ENCODE measurements at places on chromosomes 7 and 10.

GRCh38 chr10:79084972-79085597 lies 16.3 kb downstream of the ZMIZ1 start:
- DNase-seq = no peak

GRCh38 chr10:128121750-128122412 lies 4.3 kb downstream of the MKI67 start:
- no peak for DNase-seq

DNA sequence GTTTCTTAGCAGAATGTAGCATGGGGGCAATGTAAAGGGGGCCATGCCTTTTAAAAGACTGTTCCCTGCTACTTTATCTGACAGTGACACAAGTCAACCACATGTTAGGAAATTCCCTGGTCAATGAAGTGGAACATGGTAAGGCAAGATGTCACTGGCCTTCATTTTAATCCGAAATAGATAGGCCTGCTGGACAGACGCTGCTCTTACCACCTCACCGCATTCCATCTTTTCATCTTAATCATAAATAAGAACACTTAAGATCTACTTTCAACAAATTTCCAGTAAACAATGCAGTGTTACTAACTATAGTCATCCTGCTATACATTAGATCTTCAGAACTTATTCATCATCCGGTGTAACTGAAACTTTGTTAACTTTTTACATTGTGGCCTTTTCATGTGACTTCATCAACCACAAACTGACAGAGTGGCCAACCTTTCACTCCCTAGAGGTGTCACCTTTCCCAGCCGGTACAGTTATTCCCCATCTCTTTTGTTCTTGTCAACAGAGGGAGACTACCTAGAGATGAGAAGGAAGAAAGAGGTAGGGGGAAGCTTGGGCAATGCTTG lies 15.6 kb downstream of the ASB4 start:
- no peak for DNase-seq

DNA sequence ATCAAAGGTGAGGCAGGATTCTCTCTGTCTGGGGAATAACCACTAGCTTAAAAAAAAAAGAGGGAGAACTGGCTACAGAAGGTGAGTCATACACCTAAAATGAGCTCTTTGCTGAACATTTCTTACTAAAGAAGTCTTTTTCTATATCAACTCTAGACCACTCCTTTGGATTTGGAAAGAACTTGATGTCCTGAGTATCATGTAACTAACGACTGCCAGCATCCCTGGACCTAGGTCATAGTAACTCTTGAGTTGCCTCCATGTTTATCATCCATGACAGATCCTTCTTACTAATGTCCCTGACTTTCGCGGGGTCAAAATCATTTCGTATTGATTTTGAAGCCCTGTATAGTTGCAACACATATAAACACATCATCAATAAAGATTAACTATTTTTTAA lies 89.1 kb downstream of the CNOT4 start:
- DNase-seq = no peak

- no peak for DNase-seq
Measured at GRCh38 chr10:26637521-26638275, 59.8 kb upstream of the PDSS1 start.

DNA sequence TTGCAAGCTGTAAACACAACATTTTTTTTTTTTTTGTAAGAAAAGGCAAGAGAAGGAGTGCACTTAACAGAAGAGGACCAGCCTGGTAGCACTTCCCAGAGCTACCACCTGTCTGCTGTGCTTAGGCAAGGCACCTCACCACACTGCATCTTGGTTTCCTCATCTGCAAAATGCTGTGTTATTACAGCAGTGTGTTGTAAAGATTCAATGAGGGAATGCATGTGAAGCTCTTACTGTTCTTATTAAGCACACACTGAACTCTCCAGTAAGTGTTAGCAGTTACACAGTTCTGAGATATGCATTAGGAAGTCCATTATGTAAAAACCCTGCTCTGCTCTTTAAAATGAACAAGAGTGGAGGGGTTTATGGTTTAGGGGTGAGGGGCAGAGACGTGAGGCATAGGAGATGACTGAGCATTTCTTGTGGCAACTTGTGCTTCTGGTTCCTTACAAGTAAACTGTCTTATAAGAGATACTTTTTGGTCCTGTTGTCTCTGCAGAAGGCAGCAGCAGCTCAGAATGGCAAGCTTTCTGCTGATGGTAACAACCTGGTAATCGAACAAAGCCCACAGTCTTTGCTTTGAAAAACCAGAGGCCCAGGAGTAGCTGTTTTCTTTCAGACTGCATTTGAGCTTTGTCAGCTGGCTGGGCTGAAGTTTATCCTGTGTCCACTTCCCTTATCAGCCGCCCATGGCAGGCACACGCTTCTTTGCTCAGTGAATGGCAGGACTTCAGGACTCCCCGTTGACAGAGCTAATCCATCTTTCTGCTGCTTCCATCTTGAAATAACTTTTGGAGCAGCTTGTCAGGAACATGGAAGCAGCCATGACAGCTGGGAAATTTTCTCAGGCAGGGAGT lies 98.8 kb upstream of the BMPER start:
- no peak for DNase-seq

GRCh38 chr7:79317728-79318127 lies 135.7 kb downstream of the MAGI2 start:
- no peak for DNase-seq

DNA sequence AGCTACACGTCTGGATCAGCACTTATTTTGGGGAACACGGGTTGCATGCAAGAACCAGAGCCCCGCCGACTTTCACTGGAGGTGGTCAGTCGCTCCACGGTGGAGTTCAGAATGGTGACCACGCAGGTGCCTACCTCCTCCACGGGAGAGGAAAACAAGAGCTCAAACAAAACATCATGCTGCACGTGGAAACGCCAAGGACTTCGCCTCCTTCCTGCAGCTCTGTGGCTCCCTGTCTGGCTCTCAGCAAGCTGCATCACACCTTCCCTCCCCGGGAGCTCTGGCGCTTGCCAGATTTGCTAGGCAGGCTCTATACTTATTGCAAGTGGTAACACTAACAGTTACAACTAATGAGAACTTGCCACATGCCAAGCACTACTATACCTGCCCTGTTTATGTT lies 26.0 kb downstream of the GSDME start:
- no peak for DNase-seq

DNA sequence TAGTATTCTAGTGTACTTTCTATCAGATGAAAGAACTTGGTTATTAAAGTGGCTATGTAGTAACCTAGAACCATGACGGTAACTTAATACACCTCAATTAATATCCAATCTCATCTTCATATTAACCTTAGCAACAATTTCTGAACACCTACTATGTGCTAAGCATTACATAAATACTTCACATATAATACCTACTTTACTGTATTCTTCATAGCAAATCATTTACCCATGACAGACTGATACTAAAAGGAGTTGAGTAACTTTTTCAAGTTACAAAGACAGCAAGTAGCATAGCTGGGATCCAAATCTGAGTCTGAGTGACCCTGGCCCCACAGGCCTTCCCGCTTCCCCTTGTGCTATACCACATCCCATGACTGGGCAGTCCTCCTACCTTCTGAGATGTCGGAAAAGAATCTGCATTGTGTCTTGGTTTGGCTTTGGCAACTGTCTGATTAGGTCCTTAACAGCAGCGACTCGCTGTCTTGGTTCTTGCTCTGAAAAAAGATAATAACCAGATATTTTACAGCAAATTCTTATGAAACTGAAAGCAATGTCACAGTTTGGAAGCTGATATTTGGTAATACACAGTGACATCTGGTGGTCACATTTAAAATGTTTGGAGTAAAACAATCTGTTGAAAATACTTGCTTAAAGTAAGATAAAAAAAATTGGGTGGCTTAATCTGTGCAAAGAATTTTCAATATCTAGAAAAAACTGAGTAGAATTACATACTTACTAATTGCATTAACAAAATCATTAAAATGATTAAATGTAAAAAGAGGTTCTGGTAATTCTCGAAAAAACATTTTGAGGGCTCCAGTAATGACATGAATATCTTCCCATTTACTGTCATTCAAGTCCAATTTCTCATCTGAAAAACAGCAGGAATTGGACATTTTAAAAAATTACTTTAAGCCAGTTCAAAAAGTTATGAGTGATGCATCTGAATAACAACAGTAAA lies 120.1 kb downstream of the ARHGAP12 start:
- DNase-seq = peak; percentile 1

DNA sequence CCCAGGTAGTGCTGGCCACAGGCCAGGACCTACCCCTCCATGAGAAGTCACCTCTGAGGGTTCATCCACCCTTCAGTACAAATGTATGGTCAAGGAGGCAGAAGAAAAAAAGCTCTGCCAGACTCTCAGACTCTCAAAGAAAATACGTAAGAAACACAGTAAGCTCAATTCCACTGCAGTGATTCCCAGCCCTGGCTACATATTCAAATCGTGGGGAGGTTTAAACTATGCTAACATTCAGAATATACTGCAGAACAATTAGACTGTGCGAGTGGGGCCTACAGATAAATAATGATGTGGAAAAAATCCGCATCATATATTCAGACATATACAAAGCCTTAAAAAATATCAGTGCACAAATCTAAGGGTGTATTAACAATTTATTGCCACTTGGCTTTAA lies 162.6 kb downstream of the ATE1 start:
- DNase-seq = no peak

DNA sequence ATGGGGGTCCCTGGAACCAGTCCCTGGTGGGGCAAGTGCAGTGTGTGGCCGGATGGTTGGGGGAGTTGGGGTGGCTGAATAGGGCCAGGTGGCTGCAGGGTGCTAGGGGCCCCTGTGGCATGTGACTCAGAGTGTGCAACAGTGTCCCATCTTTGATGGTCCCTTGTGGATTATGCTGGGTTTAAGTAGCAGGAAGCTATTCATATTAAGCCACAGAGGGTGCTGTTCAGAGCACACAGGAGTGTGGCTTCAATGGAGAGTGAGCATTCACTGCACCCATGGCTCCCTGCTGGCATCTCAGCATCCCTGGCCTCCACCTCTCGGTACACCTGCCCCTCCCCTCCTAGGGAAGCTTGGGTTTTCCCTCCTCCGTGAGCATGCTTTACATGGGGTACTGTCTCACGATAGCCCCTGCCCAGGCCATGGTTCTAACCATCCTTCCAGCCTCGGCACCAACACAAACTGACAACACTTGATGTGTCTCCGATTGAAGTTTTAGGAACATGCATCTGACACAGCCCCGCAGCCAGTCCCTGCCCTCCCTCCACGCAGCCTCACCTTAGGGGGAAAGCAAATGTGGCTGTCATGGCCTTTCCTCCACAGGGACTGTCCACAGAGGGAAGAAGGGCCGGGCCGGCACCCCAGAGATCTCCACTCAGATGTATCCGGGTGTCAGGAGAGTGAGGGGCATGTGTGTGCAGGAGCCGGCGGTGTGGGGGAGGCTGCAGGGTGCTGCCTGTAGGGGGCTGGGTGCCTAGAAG lies 30.4 kb upstream of the PPIF start:
- no peak for DNase-seq

DNA sequence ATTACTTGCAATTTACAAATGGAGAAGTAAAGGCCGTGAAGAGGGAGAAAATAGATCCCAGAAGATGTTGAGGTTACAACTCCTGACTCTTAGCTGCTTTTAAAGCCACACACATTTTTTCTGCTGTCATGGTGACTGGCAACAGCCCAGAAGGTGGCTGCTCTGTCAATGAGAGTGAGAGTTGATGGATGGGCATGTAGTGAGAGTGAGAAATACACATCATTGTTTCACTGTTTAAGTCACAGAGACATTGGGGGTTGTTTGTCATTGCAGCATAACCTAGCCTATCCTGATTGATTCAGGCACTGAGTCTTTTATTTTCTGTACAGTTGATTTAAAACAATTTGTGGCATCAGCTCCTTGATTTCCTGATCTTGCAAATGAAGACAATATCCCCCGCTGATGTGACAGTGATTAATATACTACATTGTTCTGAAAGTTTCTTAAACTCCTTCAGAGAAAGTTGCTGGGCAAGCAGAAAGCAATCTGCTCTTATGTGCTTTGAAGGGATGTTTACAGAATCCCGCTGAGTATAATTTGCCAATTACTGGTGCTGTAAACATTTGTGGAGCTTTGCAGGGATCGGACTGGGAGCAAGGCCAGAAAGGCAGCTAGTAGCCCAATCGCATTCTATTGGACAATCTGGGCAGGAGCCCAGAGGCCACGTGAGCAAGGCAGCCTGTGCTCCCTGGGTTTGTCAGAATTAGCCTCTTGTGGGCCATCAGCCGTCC lies 229.6 kb downstream of the PRPF18 start:
- DNase-seq = no peak

- no peak for DNase-seq
Measured at GRCh38 chr7:125193263-125193662, 263.6 kb upstream of the POT1 start.

DNA sequence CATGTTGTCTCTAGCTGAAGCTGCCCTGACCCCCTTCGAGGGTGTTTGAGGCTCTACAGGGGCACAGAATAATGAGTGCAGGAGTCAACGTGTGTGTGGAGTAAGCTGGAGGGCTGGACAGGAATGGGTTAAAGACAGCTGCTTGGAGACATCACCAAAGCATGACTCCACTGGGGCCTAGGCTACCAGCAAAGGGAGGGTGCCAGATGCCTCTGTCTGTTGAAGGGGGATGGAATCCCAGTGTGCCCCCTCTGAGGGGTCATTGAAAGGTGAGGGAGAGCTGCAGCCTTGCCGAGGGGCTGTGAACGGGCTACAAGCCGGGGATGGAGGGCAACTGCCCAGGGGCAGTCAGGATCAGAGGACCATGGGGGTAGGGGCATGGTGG lies 51.7 kb upstream of the PODXL start:
- DNase-seq = no peak

DNA sequence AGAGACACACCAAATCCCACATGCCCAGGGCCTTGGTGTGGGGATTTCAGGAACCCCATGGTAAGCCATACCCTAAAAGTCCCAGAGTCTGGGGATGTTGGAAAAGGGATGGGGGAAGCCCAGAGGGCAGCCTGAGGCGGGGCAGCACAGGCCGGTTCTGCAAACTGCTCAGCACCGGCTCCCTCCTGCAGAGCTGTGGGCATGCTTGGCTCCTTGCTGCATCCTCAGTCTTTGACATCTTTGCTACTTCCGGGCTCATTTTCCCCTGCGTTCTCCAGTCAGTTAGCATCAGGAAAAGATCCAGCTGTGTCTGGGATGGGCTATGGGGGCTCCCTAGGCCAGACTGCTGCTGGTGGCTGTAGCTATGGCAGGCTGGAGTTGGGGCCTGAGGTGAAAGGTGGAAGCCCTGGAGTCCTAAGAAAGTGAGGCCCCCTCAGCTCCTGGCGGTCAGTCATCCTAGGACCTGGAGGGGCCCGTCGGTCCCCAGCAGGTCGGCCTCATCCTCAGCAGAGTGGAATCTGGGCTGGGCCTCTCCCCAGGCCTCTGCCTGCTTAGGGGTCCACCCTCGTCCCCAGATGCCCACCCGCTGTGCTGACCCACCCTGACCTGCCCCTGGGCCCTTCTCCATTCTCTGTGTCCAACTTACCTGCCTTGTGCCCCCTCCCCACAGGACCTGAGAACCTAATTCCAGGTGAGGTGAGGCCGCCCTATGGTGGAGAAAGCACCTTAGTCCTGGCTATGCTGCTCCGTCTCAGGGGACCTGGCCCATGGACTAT lies 9.3 kb downstream of the TBATA start:
- DNase-seq = no peak

- no peak for DNase-seq
Measured at GRCh38 chr10:21753497-21754270, 219.7 kb downstream of the MLLT10 start.

DNA sequence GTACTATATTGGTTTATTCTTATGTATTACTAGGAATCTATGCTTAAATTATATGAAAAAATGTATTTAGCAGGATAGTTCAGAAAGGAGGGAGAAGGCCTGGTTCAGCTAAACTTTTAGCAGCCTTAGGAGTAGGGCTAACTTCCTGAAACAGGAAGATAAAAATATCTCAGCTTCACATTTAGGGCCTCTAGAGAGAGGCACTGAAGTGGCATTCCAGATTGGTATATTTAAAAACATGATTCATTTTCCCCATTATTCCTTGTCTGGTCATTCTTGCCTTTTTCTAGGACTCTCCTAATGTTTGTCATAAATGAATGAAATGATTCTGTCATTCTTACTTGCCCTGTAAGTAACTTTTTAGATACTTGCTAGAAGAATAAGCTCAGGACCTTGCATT lies 63.0 kb upstream of the CYP26C1 start:
- no peak for DNase-seq
